ENCODE measurements at places on chromosomes 16 and 17.

DNA sequence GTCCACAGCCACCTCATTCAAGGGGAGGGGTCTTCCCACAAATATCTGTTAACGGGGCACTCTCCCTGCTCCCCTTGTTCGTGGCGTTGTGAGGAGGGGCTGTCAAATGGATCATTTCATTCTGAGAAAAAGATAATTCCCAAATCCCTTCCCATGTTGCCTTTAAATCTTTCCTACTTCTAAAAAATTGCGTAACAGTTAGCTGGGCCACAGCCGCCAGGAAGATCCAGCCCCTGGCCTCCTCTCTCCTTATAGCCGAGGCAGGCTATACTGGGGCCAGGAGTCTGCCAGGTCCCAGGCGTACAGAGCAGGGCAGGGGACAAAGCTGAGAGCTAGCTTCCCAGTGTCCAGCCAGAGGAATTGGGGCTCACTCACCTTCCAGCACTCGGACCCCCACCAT lies 430 bp downstream of the C16orf89 start:
- DNase-seq: no peak

- no peak for DNase-seq
Observed at GRCh38 chr17:78416791-78417530, 38.5 kb downstream of the PGS1 start.

- no peak for DNase-seq
Observed at GRCh38 chr16:19112099-19112407, 1.7 kb upstream of the ITPRIPL2 start.

GRCh38 chr17:57442914-57443571 lies 186.7 kb downstream of the MSI2 start:
- DNase-seq: no peak

- no peak for DNase-seq
Observed at GRCh38 chr17:75250009-75250471, 11.4 kb downstream of the GGA3 start.

DNA sequence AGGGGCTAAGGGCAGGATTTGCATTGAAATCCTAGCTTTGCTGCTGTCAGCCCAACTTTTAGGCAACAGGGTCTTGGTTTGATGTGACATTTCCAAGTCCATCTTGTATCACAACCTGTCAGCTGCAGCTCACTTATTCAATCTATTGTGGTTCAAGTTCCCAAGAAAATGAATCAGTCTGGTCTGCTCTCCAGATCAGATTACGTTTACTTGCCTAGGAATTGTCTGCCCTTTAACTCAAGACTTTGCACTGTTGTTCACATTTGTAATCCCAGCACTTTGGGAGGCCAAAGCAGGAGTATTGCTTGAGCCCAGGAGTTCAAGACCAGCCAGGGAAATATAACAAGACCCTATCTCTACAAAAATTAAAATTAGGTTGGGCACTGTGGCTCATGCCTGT lies 10.0 kb downstream of the STX4 start:
- DNase-seq: no peak

GRCh38 chr16:72493716-72494415 lies 321.9 kb upstream of the PMFBP1 start:
- no peak for DNase-seq
